ENCODE measurements at places on chromosomes 5 and 9.

DNA sequence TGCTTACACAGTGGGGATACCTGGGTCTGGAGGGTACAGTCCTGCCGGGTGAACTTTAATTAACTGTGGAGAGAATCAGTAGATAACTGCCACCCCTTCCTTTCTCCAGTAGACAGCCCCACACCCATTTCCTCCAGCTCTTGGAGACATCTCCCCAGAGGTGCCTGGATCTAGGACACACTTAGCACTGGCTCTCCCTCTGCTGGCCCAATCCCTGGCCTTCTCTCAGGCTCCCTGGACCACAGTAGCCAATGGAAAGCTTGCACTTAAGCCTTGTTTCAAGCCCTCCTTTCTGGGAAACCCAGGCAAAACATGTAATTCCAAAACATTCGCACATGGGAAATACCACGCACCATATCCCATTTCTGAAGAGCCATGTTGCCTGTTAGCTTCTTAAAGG, 169.2 kb upstream of the GAS1 start:
- DNase-seq: no peak

- no peak for DNase-seq
Measured at GRCh38 chr9:72907421-72907820, 45.4 kb downstream of the ALDH1A1 start.

DNA sequence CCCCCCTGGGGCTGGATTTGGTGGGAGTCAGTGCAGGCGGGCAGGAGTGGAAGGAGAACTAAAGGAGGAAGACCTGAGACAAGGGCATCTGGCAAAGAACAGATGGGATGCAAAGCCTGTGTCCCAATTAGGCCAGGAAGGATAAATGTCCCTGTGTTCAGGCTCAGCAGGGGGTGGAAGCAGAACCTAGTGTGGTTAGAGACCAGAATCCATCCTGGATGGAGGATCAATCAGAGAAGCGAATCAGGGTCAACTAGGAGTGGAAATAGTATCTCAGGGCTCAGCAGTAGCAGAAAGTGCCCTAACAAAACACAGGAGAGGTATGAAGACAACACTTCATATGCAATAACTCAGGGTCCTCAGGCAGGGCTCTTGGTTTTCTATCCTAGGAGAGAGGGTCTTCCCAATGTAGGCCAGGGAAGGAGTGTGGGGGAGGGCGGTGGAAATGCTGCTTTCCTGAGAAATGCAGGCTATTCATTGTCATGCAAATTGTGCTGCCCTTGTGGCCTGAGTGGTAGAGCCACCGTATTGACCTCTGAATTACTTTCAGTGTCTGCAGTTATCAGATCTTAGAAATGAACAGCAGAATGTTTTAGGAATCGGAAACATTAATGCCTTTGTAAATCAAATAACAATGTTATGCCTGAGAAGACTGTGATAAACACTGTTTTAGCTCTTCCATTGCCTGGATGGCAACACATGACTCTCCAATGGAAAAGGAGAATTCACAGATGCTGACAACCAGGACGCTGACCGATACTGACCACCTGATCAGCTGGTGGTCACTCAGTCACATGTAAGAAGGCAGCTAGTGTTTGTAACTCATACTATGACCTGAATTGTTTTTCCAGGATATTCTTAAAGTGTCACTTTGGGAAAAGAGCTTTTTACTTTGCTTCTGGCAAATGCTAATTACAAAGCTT, 323.6 kb downstream of the SEMA5A start:
- no peak for DNase-seq

DNA sequence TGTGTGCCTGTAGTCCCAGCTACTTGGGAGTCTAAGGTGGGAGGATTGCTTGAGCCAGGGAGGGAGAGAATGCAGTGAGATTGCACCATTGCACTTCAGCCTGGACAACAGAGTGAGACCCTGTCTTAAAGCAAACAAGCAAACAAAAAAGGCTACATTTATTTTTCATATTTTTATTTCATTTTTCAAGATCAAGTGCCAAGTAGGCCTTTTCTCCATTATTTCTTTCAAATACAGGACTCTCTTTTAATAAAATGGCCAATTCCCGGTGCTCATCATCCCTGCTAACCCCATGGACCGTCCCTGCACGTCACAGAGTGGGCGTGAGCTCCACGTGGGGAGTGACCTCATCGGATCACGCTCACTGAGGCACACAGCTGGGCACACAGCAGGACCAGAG, 9.3 kb upstream of the GBGT1 start:
- no peak for DNase-seq

GRCh38 chr5:68725905-68726683, 367.7 kb upstream of the SLC30A5 start:
- no peak for DNase-seq

DNA sequence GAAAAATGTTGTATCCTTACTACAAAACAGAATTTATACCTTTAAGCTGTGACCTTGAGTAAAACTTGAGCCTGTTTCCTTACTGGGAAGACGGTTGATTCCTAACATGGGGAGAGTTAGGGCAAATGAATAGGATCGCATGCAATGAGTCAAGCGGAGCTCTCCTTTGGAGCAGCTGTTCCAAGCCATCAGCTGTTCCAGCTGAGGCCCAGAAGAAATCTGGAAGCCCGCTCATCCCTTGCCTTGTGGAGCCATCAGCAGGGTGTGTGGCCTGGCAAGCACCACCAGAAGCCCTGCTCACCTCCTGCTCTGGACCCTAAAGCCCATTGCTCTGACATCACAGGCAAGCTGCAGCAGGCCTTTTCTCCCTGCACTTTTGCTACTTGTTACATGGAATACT, 8.0 kb downstream of the KIAA1191 start:
- no peak for DNase-seq

- DNase-seq: no peak
Measured at GRCh38 chr9:113581865-113582697, 118.6 kb downstream of the RGS3 start.

GRCh38 chr5:139014726-139015125, 139.6 kb upstream of the LRRTM2 start:
- no peak for DNase-seq

DNA sequence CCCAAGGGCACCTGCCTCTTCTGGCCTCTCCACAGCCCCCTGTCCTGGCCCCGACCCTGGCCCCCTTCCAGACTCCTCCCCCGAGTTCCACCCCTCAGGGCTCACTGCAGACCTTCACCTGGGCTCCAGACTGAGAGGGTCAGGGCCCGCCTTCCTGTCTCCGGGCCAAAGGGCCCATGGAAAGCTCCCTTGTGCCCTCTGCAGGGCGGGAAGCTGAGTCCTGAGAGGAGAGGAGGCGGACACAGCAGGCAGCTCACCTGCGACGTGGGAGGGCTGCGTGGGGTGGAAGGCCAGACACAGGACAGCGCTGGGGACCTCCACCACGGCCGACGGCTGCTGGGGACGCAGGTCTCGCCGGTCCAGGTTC, 20.6 kb downstream of the DYNC2I2 start:
- DNase-seq: no peak

GRCh38 chr5:96370976-96371375, 62.1 kb downstream of the PCSK1 start:
- DNase-seq: no peak

- no peak for DNase-seq
Measured at GRCh38 chr5:59591162-59591561, 302.4 kb downstream of the PDE4D start.

GRCh38 chr5:148860599-148860998, 34.2 kb downstream of the ADRB2 start:
- DNase-seq: no peak

- DNase-seq: no peak
Measured at GRCh38 chr5:151128817-151129216, 28.8 kb downstream of the ANXA6 start.

GRCh38 chr5:34618371-34619065, 37.6 kb upstream of the RAI14 start:
- no peak for DNase-seq

GRCh38 chr5:78667461-78668103, 19.0 kb upstream of the LHFPL2 start:
- DNase-seq: no peak

GRCh38 chr9:124399323-124399967, 15.8 kb downstream of the PSMB7 start:
- no peak for DNase-seq

- no peak for DNase-seq
Measured at GRCh38 chr5:103375350-103375749, 116.8 kb downstream of the MACIR start.

DNA sequence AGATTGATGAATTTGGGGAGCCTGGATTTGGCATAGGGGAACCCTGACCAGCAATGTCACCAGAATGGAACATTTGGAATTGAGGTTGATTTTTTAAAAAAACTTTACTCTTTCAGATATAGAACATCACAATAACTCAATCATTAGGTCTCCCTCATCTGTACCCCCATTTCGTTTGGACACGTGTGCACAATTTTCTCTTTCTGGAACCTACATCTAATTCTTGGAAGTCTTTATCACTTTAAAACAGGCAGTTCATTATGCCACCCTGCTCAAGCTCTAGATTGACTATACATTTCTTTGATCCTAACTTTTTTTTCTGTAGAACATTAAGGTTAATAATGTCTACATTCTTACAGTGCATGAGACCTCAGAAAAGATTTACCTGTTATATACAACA, 3.7 kb upstream of the SSBP2 start:
- DNase-seq: no peak

GRCh38 chr9:130698514-130698913, 4.9 kb downstream of the EXOSC2 start:
- DNase-seq: no peak

GRCh38 chr9:16553869-16554540, 316.5 kb downstream of the BNC2 start:
- DNase-seq: no peak

DNA sequence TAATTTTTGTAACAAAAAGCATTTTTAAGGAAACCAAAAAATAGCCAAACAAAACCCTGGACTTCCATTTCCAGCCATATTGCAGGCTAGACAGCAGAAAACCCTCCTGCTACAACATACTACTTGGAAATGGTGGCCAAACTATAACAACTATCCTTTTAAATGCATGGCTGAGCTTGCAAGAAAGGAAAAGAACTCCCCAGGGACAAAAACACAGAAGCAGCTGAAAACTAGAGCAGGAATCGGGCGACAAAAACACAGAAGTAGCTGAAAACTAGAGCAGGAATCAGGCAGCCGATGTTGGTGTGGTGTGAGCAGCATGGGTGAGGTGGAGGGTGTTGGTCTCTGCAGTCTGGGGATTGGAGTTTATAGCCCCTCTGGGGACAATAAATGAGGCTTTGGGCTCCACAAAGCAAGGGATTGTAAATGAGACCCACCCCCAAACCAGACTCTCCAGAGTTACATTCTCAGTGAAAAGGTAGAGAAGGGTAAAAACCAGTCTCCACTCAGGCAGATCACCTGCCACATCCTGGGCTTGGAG, 95.2 kb downstream of the C9orf50 start:
- no peak for DNase-seq

GRCh38 chr9:105662184-105663104, at the start of gene TAL2:
Gene TAL2 (plus strand): TSS chr9:105662457. CDS start chr9:105662497, 40 bp downstream.
- DNase-seq: no peak

GRCh38 chr9:130681769-130682420, 11.7 kb upstream of the EXOSC2 start:
- DNase-seq: no peak

DNA sequence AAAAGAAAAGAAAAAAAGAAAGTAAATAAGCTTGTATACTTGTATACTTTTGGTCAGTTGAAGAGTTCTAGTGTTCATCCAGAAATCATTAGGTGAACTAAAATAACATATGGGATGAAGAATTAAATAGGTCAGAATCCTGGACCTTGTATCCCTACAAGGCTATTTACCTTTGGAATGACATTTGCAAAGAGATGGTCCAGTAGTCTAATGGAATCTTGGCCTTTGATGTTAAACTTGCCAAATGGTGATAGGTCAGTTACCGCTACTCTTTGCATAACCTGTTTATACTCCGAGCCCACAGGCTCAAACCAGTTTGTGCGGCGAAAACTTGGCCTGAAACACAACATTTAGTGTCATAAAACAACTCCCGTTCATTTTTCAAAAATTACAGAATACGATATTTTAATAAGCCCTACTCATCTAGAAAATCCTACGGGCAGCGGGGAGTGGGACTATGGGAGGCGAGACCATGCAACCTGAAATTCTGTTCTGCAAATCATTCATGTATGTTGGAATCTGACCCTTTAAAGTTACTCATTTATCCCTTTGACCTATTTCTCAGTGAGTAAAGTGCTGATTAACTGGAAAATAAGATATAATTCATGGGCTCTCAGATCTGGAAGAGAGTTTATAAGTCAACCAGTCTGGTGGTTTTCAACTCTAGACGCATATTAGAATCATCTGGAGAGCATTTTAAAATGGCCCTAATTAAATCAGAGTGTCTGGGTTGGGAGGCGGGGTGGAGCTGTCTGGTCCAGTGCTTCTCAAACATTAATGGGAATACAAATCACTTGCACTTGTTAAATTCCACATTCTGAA, 38.6 kb downstream of the DMGDH start:
- no peak for DNase-seq

GRCh38 chr9:24096756-24097155, 270.7 kb upstream of the ELAVL2 start:
- DNase-seq: no peak

- DNase-seq: no peak
Measured at GRCh38 chr9:87270221-87270847, 227.3 kb upstream of the DAPK1 start.

GRCh38 chr5:113969901-113970300, 392.0 kb upstream of the KCNN2 start:
- no peak for DNase-seq

GRCh38 chr9:86731511-86732063, 215.7 kb downstream of the GAS1 start:
- DNase-seq: no peak

GRCh38 chr9:103169798-103170197, 174.7 kb downstream of the CYLC2 start:
- no peak for DNase-seq

DNA sequence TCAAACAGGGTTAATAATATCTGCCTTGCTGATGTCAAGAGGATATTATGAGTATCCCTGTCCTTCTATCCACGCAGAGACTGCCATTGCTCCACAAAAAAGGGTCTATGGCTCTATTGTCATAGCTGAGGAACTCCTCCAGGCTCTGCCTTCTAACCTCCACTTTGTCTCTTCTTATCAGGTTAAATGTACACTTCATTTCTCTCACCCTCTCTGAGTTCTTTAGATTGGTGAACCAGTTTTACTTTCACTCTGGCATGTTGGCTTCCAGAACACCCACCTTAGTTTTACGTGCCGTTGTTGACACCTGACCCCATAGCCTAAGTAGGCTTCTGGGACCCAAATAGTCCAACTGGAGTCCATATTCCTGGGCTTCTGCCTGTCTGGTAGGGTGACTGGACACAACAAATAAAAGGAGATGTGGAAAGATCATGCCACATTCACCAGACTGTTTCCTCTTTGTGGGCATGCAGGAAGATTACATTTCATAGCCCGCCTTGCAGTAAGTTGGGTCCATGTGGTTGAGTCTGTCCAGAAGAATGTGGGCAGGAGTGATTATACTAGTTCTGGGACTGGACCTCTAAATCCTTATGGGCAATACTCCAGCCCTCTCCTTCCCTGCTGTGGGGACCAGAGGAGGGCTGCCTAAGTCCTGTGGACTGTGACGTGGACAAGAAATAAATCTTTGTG, 350.4 kb upstream of the CLINT1 start:
- DNase-seq: no peak

DNA sequence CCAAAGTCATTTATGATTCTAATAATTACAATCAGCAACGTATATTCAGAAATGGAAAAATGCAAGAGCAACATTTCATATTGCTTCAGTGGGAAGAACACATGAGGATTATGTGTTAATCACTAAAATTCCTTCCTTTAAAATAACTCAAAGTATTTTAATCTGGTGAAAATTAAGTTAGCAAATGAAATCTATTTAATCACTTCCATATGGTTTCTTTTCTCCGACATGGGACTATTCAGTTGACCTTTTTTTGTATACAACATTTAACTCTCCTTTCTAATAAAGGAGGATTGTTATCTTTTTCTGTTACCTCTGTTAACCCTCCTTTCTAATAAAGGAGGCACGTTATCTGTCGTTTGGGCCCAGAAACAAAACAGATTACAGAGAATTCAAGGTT, 59.9 kb downstream of the HOMER1 start:
- DNase-seq: no peak

Measured in GOT3 (cell line).